Renal cortex interstitium (tissue), 15 donors: ENCODE measurements at places on chromosomes 1 and 21. TPM values are rescaled to one million over a fixed set of nuclear protein-coding genes. Genes with fewer than 3 reads are reported as not detected.

DNA sequence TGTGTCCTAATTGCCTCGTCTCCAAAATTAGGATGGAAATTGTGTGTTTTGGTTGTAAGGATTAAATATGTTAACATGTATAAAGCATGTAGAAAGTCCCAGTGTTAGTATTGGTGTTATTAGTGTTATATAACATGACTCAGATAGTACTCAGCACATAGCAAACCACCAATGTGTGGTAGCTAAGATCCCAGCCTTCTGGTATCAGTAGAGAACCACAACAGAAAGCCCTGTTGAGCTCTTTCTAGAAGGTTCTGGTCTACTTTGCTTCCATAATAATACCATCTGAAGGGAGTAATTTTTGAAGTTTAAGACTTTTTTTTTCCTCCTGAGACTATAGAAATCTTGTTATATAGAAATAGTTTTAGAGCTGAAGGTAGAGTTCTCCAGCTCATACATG, 259.3 kb upstream of the SGIP1 start:
- no peak for DNase-seq

GRCh38 chr1:29090937-29091618, 32.6 kb downstream of the TMEM200B start:
- DNase-seq: no peak

Gene GPR161
- 16.7 TPM for polyA plus RNA-seq

GRCh38 chr1:116878804-116879477, 30.8 kb upstream of the PTGFRN start:
- DNase-seq: no peak

GRCh38 chr1:230071316-230071715, 4.3 kb downstream of the GALNT2 start:
- DNase-seq: no peak

GRCh38 chr1:23558140-23558871, 995 bp downstream of the ID3 start:
- no peak for DNase-seq

GRCh38 chr21:46375560-46376230, 51.7 kb downstream of the PCNT start:
- no peak for DNase-seq

- no peak for DNase-seq
Observed at GRCh38 chr1:69120817-69121216, 446.9 kb upstream of the LRRC7 start.

DNA sequence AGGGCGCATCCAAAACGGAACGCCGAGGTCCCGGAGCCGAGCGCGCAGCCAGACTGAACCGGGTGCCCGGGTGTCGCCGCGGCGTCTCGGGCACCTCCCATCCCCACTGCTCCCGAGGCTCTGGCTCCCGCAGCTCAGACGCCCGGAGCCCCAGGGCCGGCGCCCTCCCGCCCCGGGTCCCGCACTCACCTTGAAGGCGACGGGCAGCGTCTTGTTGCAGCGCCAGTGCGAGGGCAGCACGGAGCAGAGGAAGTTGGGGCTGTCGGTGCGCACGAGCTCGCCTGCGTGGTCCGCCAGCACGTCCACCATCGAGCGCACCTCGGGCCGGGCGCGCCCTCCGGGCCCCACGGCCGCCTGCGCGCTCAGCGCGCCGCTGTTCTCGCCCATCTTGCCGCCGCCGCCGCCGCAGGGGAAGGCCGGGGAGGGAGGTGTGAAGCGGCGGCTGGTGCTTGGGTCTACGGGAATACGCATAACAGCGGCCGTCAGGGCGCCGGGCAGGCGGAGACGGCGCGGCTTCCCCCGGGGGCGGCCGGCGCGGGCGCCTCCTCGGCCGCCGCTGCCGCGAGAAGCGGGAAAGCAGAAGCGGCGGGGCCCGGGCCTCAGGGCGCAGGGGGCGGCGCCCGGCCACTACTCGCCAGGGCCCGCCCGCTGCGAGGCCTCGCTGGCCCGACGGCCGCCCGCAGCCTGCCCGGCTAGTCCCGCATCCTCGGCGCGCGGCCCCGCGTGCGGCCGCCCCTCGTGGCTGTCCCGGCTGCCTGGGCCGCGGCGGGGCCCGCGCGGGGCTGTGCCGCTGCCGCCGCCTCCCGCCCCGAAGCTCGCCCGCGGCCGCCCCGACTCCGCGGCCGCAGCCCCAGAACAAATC, 447 bp downstream of the RUNX3 start:
- DNase-seq: no peak

DNA sequence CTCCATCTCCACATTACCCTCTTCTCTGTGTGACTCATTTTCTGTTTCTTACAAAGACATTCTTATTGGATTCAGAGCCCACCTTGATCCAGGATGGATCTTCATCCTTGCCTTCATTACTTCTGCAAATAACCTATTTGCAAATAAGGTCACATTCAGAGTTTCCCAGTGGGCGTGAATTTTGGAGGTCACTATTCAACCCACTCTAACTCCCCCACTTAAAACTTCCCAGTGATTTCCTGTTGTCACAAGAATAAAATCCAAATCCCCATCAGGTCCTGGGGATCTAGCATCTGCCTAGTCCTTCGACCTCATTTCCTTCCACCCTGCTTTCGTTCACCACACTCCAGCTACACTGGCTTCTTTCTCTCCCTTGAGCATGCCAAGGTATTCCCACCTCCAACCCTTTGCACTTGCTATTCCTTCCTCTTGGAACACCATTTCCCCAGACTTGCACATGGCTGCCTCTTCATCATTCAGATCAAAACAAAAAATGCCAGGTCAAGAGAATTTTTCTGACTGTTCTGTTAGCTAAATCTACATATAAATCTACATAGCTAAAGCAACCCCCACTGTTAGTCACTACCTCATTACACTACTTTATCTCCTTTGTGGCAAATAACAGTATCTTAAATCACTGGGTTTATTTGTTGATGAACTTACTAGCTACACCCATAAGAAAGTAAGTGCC, 187.2 kb downstream of the TOMM20 start:
- DNase-seq: no peak

DNA sequence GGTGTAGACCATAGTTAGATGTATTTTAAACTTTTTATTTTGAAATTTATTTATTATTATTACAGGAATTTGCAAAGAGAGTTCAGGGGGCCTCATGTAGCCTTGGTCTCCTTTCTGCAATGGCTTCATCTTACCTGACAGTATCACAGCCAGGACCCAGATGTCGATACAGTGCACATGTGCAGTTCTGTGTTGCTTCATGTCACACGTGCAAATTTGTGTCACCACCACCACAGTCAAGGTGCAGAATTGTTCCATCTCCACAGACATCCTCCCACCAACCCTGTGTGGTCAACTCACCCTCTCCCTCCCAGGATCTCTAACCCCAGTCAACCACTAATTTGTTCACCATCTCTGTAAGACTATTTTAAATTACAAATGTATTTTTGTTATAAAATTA, 184.5 kb downstream of the CAMTA1 start:
- DNase-seq: no peak

GRCh38 chr1:2354511-2355372, 36.6 kb downstream of the MORN1 start:
- no peak for DNase-seq

Gene ADGRL4
- 30.3 TPM for polyA plus RNA-seq

- DNase-seq: no peak
Observed at GRCh38 chr1:194024659-194025058, 838.2 kb upstream of the B3GALT2 start.

DNA sequence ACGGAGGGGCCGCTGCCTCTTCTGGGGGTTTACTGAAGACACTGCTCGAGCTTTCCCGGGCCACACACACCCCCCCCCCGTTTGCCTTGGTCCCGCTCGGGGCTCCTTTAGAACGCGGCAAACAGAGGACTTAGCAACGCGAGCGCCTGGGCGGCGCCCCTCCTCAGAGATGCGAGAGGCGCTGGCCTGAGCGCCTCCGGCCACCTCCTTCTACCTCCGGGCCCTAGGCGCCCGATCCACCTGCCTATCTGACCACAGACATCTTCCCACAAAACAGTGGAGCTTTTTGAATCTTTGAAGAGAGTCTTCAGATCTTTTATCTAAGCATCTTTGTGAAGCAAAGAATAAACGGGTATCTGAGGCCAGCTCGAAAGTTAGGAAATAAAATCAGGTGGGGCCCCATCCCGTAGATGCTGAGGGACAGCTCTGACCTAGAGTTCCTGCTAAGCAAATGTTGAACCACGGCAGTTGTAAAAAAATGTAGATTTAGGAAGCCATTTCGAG, 436 bp upstream of the TTLL7 start:
- peak; percentile 54 for DNase-seq

DNA sequence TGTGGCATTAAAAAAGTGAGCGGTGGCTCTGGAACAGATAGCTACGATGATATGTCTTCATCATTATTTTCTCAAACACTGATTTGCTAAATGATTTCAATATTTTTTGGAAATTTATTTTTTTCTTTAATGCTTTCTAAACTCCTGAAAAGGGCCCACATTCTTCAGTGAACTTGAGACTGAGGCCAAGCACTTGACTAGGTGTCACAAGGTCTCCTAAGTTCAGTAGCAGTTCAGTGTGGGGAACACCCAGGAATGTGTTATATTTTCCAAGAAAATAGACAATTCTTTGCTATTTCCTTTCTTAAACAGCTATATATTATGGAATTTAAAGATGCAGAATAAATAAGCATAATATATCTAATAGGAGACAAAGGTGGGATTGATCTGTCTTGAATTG, 850.9 kb downstream of the USP25 start:
- DNase-seq: no peak

Gene HMGCS2
- polyA plus RNA-seq: 70.2 TPM

DNA sequence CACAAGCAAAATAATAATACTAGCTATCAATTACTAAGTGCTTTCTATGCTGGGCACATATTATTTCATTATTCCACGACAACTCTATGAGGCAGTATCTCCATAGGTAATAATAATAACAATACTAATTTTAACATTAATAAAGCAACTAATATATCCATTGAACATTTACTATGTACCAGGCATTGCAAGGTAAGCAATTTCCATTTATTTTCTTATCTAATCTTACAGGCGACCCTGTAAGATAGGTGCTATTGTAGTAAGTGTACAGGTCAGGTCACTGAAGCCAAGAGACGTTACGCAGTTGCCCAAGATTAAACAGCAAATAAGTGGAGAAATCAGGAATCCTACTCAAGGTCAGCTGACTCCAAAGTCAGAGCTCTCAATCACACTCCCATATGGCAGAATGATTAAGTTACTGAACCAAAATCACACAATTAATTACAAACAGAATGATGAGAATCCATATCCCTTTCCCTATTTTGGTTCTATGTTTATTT, 198.4 kb downstream of the SLC45A1 start:
- no peak for DNase-seq

DNA sequence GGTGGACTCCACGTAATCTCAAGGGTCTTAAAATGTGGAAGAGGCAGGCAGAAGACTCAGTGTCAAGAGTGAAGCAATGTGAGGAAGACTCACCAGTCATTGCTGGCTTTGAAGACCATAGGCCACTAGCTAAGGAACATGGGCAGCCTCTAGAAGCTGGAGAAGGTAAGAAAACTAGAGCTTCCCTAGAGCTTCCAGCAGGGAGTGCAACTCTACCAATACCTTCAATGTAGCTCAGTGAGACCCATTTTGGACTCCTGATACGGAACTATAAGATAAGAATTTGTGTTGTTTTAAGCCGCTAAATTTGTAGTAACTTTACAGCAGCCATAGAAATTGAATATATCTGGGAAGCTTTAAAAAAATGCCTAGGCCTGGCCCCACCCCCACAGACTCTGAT, 18.9 kb downstream of the METTL13 start:
- DNase-seq: no peak

Gene LCE1A
- polyA plus RNA-seq: not detected

DNA sequence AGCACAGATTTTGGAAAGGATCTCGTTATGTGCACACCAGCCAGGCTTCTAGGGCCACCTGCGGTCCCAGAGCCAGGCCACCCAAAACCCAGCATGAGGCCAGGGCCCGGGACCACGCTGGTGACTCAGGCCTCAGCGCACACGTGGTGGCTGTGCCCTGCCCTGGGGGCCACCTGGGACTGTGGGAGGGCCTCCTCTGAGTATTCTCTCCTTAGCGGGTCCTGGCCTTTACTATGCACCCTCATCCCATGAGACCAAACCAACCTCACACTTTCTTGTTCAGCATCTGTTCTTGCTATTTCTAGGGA, 9.9 kb downstream of the WNT9A start:
- DNase-seq: no peak

Gene ESPN
- polyA plus RNA-seq: 15.6 TPM

Gene FAM78B
- 0.76 TPM for polyA plus RNA-seq

Gene BLACAT1
- 3.1 TPM for polyA plus RNA-seq

Gene OR2W3
- polyA plus RNA-seq: 0.21 TPM

DNA sequence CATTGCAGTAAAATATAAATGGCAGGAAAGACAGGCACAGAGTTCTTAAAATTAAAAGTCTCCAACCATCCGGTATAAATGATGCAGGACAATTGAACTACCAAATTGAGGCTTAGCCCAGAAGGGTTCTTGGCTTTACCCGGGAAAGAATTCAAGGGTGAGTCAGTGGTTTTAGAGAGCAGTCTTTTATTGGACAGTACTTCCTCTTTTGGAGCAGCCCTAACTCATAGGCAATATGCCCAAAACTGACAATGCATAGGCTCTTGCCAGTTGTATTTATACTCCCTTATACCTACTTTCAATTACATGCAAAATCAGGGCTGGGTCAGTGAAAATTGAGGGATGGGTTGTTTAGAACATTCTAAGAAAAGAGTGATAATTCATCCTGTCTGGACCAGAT, 1628.9 kb upstream of the PRMT6 start:
- no peak for DNase-seq

DNA sequence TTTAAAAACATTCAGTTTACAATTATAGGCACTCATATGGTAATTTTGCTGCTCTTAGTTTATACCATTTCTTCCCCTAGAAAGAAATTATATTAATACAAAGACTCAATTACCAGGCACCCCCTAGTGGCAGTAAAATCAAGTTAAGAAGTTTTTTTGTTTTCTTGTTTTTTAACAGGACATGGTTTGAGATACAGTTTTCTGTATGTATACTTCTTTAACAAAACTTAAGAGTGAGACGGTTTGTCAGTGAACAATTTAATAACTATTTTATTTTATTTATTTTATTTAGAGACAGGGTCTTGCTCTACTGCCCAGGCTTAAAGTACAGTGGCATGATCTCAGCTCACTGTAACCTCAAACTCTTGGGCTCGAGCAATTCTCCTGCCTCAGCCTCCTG, 224.6 kb downstream of the FAF1 start:
- no peak for DNase-seq
